ENCODE measurements at places on chromosomes 5 and 9.

GRCh38 chr9:133473743-133474142, 5.2 kb downstream of the SLC2A6 start:
- no peak for DNase-seq

GRCh38 chr5:107666051-107666655, 4.6 kb downstream of the EFNA5 start:
- DNase-seq, result no peak

GRCh38 chr5:61734001-61734400, 401.9 kb downstream of the ZSWIM6 start:
- DNase-seq, result no peak

DNA sequence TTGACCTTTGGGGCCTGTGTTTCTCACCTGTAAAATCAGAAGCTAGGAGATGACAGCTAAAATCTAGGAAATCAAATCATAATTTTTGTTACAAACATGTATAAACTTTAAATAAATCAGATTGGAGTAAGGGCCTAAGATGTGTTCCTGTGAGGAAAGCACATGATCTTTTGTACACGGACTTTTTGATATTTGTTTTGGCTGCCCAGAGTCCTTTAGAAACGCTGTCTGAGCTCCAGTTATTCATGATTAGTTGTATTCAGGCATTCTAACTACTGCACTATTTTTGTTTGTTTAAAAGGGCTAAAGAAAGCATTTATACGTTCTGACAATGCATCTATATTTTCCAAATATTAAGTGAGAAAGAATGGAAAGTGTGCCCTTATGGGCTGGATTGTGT, 94.8 kb downstream of the HCN1 start:
- DNase-seq, result no peak

DNA sequence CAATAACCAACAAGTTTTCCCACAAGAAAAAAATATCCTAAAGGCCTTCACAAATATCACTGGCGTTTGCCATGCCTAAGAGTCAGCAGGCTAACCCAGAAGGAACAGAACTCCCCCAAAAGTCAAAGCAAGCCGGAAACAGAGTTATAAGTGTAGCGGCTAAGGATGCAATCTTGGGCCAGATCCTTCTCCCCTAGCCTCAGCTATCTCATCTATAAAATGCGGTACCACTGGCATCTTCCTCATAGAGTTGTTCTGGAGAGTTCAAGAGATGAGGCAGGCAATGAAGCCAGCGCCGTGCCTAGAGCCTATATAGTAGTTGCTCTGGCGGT, 632 bp downstream of the DPM2 start:
- no peak for DNase-seq
